ENCODE measurements at places on chromosomes 3 and 15.

DNA sequence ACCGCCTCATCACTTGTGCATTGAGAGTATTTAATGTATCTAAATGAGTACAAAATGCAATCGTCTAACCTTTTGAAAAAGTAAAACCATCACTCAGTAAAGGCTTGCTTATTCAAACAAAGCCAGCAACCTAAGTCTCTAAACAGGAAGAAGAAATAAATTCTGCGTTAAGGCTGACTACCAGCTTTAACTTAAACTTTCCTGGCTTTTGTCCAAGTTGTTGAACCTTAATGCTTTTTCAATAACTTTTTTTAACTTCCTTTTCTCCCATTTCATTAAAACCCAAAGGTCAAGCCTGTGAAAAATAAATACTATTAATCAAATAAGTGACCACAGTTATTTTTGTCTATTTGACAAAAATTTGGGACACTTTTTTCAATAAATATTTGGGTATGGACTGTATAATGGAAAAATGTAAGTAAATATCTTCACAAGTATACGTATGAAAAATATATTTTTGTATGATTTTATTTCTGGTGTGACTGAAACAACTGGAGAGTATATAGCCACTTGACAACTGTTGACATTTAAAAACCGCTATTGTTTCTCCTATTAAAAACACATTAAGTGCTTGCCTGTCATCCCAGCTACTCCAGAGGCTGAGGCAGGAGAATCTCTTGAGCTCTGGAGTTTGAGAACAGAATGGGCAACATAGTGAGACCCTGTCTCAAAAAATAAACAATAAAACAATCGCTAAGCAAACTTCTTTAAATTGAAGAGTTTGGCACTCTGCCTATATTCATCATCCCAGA, 2.9 kb downstream of the KLHL24 start:
- DNase-seq, result no peak

GRCh38 chr15:93848490-93848889, 382.9 kb upstream of the MCTP2 start:
- no peak for DNase-seq

DNA sequence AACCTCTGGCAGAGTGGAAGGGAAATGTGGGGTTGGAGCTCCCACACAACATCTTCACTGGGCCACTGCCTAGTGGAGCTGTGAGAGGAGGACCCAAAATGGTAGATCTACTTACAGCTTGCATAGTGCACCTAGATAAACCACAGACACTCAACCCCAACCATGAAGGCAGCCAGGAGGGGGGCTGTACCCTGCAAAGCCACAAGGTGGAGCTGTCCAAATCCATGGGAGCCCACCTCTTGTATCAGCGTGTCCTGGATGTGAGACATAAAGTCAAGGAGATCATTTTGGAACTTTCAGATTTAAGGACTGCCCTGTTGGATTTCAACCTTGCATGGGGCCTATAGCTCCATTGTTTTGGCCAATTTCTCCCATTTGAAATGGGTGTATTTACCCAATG, 20.9 kb downstream of the TP63 start:
- no peak for DNase-seq

- no peak for DNase-seq
Measured at GRCh38 chr3:52396011-52396906, 48.6 kb downstream of the SEMA3G start.

DNA sequence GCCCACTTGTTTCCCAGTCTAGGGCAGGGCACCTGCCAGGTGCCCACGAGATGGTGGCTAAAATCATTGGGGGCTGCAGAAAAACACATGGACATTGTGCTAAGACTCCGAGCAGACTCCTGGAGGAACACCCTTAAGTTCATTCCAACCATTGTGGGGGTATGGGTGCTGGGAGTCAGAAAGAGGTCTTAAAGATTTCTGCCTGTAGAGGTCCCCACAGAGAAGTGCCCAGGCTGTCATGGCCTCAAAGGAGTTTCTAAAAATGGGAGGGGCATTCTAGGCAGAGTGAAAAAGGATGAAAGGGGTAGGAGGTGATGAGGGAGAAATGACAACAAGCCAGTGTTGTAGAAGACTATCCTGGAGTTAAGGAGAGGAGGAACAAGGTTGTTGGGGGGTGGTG, 17.1 kb downstream of the RBP1 start:
- no peak for DNase-seq

Data from D721Med (cell line).